Airway epithelial cell (primary cell): ENCODE measurements at places on chromosomes 12 and 14. TPM values are rescaled to one million over a fixed set of nuclear protein-coding genes. Genes with fewer than 3 reads are reported as not detected.

P2RX7 gene
- total RNA-seq: 0.05 and 0.56 TPM in 2 replicates

APAF1 gene
- 11.6 and 18.2 TPM in 2 replicates for total RNA-seq

HOXC6 gene
- not detected in 2 replicates for total RNA-seq

PELI2 gene
- 0.21 and 0.28 TPM in 2 replicates for total RNA-seq

OAS2 gene
- 0.33 and 0.42 TPM in 2 replicates for total RNA-seq

TSPAN19 gene
- 0.21 TPM in 1 of 2 replicates, not detected in the other for total RNA-seq

ERP27 gene
- total RNA-seq: 2.8 and 5.7 TPM in 2 replicates

FZD10 gene
- 0.92 and 1.1 TPM in 2 replicates for total RNA-seq

LRIG3 gene
- total RNA-seq: 57.9 and 66.9 TPM in 2 replicates

TAS2R30 gene
- 0.56 TPM in 1 of 2 replicates, not detected in the other for total RNA-seq
